Fibroblast of mammary gland (primary cell): ENCODE measurements at places on chromosomes 1 and 21.

DNA sequence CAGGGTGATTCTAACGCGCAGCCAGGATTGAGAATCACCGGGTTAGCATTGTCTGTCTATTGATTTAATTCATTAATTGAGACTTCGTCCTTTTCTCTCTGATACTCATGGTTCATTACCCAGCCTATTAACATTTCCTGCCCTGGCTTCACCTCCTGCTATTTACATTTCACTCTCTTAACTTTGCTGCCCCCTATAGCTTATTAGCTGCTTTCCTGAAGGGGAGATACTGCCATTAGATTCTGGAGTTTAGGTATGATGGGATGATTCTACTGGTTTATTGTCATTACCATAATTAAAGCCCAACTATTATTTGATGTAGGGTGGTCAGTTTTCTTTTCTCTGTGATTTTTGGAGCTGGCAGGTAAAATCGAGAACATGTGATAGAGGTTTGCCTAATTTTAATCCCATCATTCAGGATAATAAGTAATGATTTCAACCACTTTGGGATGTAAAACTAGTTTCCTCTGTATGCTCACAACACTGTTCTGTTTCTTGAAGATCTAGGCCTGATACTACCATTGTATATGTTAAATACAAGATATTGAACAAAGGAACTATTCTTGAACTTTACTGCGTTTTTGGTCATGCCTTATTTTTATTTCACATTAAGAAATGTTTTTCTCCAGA lies 6.4 kb downstream of the PPP2R5A start:
- peak; percentile 64 for DNase-seq

DNA sequence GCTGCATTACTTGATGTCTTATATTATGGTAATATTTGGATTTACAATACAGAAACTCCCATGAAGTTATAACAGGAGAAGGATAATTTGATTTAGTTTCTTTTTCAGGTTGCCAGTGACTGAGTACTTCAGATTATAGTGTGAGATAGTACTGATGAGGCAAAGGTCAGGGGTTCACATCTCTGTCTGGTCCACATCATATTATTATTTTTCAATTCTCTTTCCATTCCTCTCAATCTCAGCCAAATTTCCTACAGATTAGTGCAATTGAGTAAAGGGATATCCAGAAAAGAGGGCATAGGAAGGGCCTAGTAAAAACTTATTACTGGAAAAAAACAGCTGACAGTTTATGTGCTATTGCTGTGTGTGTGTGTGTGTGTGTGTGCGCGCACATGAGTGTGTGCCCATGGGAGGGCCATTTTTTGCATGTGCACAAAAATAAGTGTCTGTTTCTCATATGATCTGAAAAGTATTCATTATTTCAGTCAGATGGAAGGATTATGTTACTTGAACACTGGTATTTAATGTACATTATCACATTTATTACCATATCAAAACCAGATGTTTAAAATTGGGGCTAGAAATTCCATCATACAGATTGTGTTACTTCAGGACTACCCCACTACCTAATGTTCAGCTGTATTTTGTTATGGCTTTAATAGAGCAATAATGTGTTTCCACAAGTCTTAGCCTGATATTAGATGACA lies 78.3 kb upstream of the KCNK2 start:
- DNase-seq = peak; percentile 26

DNA sequence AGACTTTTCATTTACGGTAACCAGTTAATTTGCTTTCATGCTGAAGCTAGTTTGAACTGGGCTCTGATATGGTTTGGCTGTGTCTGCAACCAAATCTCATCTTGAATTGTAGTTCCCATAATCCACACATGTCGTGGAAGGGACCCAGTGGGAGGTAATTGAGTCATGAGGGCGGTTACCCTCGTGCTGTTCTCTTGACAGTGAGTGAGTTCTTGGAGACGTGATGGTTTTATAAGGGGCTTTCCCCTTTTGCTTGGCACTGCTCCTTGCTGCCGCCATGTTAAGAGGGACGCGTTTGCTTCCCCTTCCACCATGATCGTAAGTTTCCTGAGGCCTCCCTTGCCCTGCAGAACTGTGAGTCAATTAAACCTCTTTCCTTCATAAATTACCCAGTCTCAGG lies 10.3 kb upstream of the FHAD1 start:
- DNase-seq = no peak

DNA sequence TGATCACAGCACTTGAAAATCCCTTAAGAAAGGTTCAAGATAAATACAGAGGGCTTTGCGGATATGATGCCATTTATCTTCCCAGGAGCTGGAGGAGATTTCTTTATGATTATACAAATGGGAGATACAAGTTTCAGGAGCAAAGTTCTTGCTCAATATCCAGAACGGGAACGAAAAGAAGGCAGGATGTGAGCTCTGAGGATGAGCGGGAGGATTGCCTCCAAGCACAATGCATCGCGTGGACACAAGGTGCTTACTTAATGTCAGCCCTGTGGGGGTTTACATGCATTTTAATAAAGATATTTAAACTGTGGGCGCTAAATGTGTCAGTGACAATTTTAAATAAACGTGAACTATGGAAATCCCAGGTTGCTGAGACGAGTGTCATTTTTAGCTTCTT lies 59.0 kb downstream of the SYT6 start:
- peak; percentile 10 for DNase-seq

- no peak for DNase-seq
Measured at GRCh38 chr1:188394677-188395076, 1565.9 kb downstream of the PLA2G4A start.

DNA sequence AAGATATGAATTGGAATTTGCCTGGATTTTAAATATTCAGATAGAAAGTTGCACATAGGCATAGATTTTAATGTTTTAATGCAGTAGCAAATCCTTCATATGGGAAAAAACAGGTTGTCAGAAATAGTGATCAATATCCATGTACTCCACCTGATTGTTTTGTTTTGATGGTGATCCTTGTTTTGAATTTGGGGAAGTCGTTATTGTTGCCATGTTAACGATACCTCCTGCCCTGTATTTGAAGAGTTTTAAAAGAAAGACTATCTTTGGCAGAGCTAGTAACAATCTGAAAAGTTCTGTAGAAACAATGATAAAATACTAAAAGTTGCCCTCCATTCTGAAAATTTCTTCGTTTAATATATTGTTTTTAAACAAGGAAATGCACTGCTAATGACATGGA lies 1.1 kb downstream of the CEP350 start:
- no peak for DNase-seq

DNA sequence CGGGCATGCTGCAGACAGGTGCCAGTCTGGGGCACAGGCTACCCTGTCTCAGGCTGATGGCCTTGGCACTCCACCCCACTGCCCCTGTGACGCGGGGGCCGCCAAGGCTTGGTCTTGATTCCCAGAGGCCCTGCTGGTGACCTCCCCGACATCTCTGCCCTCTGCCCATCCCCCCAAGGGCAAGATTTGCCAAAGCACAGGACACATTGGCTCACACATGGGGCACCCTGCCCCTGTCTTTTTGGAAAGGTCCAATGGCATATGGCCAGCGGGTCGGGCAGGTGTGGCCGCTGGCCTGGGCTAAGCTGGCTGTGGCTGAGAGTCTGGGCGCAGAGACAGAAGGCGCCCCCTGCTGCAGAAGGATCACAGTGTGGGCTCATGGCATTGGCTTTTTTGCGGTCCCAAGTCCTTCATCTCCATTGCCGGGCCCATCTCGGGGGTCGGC lies 4.6 kb downstream of the MIB2 start:
- no peak for DNase-seq

DNA sequence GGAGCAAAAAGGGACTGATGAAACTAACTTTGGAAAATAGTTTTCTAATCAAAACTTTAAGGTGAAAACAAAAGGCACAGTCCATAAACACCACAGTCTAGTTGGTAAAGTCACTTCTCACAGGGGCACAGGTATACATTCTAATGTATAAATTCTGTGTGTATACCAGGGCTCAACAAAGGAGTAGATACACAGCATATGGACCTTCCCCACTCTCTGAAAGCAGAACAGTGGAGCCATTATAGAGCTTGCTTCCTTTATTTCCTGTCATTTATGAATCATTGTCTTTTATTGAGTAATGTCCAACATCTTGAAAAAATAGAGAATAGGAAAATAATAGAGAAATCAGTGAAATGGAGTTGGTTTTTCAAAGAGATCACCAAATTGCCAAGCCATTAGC lies 746.5 kb upstream of the CHRM3 start:
- no peak for DNase-seq

DNA sequence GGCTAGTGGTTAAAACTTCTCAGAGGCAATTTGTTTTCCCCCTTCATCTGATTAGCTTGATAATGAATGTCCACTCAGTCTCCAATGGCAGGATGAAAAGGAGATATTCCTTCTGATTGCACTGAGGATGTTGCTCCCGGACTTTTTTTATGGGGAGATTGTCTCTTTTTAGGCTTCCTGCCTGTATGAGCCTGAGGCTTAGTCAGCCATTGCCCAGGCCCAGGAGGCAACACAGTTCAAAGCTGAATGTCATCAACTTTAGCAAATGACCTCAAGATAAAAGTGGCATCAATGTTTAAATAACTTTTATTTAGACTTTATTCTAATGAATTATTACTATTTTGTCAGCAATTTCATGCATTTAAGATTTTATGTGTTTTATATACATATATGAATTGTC lies 162.9 kb upstream of the PTBP2 start:
- DNase-seq = no peak

GRCh38 chr1:222529916-222530315 lies 18.0 kb downstream of the HHIPL2 start:
- DNase-seq = no peak

- DNase-seq = no peak
Measured at GRCh38 chr1:26696654-26697430, 1.0 kb downstream of the ARID1A start.

- DNase-seq = no peak
Measured at GRCh38 chr1:65437616-65438015, 17.1 kb downstream of the LEPR start.

DNA sequence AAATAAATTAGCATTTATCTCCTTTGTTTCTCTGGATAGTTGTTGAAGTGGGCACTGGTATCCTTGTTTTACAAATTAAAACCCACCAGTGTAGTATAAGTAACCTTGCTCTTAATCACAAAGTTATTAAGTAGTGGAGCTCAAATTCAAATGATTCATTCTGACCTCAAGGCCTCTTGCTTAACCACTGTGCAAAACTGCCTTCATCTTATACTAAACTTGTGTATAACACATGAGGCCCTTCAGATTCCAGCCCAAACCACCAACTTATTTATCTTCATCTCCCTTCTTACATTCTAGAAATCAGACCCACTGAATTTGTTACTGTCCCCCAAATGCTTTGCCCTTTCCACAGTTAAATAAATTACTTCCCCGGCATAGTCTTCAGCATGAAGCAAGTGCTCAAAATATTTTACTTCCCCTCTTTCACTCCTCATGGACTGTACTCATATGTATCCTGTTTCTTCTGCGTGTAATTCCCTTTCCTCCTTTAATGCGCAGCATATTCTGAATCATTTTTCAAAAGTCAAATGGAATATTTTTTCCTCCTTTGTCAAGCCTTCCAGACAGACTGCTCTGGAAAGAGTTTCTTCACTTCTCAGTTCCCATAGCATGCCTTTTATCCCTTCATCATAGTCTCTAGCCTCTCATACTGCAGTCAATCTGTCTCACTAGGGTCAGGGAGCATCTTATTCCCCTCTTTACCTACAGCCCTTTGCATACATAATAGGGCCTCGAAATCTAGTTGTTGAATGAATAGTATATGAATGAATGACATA lies 19.0 kb upstream of the DNASE2B start:
- peak; percentile 85 for DNase-seq

DNA sequence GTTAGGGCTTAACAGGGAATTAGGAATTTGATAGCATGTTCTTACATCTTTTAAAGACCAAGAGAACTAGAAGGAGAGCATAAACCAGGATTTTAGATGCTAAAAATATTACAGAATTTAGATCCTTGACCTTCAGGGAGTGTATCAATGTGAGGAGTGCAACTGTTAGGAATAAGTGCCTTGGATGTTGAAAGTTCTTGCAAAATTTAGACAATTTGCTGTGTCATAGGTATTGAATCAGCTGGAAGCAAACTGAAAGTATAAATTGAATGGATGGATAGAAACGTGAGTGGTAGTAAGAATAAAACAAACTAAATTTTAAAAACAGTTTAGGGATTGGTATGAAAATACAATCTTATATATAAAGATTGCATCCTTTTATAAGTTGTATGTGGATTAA lies 27.7 kb downstream of the PPP1R12B start:
- peak; percentile 36 for DNase-seq

DNA sequence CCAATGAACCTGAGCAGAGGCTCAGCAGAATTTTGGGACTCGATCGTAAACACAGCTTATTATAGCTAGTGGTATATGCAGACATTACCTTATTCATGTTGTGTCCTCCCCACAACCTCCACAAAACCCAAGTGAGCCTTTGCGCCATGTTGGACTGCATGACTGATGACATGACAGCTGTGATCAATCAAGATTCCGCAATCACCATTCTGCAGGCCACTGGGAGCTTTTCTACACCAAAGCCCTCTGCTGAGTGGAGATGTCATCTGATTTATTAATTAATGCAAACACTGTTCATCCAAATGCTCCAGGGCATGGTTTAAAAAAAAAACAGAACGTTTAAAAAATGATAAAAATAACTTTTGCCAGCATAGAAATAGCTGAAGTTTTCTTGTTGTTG lies 7.9 kb upstream of the SRP9 start:
- peak; percentile 33 for DNase-seq

DNA sequence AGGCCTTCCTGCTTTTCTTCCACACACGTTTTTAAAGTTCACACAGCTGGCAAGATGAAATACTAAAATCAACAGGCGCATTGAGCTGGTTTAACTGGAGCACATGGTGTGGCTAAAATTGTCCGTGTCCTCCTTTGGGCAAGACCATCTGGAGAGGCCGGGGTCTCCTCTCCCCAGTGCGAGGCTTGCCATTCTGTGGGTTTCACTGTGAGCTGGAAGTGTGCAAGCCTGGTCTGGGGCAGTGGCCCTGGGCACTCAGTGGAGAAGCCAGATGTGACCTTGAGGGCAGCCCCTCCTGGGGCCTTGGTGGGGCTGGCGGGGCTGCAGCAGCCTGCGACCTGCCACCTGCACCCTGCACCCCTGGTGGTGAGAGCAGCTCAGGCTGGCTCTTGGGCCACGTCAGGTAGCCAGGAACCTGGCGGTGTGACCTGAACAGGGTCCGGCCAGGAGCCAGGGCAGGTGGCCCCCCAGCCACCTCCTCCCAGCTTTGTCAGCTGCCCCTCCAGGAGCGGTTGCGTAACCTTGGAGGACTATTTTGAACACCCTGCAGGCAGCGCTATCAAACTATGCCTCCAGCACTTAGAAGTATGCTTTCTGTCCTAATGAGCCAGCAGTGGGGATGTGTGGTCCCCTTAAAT lies 52.4 kb downstream of the SLC37A1 start:
- no peak for DNase-seq

DNA sequence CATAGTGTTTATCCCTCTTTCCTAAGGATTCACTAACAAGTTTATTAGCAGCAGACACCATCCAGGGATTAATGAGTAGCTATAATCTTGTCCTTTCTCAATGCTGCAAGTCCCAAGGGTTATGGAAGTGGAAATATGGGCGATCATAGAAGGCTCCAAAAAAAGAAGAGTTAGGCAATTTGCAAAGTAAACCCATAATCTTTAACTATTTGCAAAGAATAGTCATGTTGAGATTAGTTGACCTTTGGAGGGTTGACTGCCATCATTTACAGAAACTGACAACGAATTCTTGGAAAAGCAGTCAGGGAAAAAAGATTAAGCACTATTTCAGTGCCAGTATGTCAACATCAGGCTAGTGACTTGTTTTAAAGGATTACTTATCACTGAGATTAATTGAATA lies 169.9 kb downstream of the KCNT2 start:
- no peak for DNase-seq
